ENCODE measurements at places on chromosomes 1 and 21.

- DNase-seq = no peak
Measured at GRCh38 chr1:31639543-31639942, 5.1 kb downstream of the PEF1 start.

GRCh38 chr1:158649052-158649451 lies 37.5 kb downstream of the SPTA1 start:
- no peak for DNase-seq

- DNase-seq = no peak
Measured at GRCh38 chr1:38285807-38286530, 239.4 kb upstream of the POU3F1 start.

DNA sequence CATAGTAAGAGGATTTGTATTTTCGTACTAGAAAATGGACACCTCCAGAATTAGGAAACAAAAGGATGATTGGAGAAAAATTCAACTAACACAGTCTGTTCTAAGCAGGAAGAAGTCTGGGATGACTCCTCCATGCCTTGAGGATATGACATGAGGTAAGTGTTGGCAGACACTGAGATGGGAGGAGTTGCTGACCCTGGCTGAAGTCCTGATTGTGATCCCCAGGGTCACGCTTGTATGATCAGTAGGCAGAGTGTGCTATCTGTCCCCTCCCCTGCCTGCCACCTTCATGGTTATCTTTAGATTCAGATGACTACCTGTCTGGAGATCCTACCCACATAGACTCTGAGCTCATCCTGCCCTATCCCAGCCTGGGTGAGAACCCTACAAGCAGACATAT lies 249.1 kb downstream of the C1orf94 start:
- no peak for DNase-seq

DNA sequence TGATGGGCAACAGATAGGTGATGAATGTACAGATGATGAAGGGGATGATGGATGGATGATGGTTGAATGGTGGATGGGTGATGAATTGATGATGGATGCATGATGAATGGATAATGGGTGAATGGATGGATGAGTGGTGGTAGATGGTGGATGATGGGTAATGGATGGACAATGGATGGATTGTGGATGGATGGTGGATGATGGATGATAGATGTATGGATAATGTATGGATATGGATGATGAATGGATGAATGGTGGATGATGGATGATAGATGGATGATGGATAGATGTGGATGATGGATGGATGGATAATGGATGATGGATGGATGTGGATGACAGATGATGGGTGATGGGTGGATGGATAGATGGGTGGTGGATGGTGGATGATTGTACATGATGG lies 35.7 kb downstream of the WNT3A start:
- no peak for DNase-seq

DNA sequence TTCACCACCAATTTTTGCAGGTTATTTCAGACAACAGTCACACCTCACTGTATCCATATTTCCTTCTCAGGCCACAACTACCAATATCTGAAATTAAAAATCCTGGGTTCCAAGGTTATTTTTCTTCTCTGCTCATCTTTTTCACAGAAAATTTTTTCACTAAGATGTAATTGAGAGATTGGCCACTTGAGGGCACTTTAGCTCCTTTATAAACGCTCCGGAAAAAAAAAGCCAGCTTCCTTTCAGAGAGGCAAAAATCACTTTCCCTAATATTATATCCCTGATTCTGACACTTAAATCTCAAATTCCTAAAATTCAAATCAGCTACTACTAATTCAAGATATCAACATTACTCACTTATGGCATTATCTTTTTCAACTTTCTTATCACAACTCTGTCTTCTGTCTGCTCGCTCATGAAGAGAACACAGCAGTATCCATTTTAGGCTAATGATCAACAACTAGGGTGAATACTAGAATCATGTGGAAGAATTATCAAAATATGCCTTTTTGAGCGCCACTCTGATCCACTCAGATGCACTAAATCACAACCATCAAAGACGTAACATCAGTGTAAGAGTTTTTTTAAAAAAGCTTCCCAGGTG lies 101.4 kb upstream of the RGS1 start:
- no peak for DNase-seq

DNA sequence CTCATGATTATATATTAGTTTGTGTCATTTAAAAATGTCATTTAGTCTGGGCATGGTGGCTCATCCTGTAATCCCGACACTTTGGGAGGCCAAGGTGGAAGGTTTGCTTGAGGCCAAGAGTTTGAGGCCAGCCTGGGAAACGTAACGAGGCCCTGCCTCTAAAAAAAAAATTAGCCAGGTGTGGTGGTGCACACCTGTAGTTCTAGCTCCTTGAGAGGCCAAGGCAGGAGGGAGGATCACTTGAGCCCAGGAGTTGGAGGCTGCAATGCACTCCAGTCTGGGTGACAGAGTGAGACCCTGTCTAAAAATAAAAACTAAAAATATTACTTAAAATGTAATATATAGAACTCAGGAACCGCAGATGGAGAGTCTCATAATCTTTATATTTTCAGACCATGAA lies 34.6 kb downstream of the RUNX3 start:
- no peak for DNase-seq

GRCh38 chr1:33368431-33368830 lies 47.5 kb upstream of the A3GALT2 start:
- DNase-seq = no peak

GRCh38 chr1:80933346-80933745 lies 867.4 kb upstream of the ADGRL2 start:
- no peak for DNase-seq

GRCh38 chr1:156858959-156859522 lies at the start of gene INSRR:
TSS of gene INSRR (minus strand) at chr1:156859117. CDS start at chr1:156858621, 496 bp downstream.
- no peak for DNase-seq

DNA sequence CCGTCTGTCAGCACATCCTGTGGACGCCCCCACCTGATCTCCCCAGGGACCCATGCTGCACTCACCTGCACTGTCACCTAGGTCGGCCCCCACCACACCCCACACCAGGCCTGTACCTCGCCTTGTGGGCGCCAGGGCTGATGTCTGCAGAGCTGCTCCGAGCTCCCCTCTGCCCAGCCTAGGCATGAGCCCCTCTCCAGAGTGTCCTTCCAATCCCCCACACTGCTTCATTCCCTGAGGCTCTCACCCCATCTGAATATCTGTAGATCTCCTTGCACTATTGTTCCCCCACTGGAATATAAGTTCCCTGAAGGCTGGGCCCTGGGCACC lies 12.2 kb downstream of the UMODL1 start:
- DNase-seq = no peak

- no peak for DNase-seq
Measured at GRCh38 chr1:21573971-21574465, 64.8 kb downstream of the ALPL start.

DNA sequence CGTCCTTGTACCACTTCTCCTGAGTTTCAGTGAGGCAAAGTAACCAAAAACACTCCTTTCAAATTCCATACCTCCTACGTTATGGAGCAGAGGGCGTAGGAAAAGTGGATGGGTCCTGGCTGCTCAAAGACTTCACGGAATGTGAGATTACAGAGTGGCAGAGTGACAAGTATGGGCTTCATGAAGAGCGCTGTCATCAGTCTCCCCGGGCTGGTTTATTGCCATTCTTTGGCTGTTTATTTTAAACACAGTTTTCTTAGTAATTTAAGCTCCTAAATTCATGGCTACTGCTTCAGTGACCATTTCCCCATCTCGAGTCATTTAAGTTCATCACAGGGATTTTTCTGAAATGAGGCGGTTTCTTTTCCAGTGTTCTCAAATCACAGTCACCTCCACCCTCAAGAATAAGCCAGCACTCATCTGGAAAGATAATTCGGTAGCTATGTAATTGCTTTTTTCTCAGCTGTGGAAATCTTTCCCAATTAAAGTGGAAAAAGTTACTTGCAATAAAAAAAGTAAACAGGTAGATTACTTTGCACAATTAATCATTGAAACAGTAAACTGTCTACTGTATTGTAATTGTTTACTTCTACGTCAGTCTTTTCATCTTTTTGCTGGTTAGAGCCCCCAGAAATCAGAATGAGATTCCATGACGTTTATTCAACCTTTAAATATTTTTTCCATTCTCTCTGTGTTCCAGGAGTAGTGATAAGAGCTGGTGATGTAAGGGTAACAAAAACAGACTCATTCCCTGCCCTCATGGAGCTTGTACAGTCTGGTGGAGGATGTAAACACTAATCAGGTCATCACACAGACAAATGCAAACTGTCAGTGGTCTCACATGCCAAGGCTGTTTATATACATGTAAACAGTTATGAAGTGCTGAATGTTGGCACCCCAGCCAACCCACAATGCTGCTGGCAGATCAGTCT lies 3.0 kb upstream of the SMYD2 start:
- no peak for DNase-seq

DNA sequence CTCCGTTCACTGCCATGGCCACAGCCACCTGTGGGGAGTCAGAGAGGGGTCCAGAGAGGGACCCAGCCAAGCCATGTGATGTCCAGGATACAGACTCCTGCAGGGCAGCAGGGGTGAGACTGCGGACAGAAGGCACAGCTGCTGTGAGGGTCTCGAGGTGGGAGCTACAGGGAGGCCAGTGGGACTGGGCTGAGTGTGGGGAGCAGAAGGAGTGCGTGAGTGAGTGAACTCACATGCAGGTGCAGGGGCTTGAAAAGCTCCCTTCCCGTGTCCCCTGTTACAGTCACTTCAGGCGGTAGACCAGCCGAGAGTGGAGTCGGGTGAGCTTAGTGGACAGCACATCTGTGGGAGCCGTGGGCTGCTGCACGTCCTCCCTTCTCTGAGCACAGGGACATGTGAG lies 42.4 kb downstream of the S100B start:
- DNase-seq = no peak

DNA sequence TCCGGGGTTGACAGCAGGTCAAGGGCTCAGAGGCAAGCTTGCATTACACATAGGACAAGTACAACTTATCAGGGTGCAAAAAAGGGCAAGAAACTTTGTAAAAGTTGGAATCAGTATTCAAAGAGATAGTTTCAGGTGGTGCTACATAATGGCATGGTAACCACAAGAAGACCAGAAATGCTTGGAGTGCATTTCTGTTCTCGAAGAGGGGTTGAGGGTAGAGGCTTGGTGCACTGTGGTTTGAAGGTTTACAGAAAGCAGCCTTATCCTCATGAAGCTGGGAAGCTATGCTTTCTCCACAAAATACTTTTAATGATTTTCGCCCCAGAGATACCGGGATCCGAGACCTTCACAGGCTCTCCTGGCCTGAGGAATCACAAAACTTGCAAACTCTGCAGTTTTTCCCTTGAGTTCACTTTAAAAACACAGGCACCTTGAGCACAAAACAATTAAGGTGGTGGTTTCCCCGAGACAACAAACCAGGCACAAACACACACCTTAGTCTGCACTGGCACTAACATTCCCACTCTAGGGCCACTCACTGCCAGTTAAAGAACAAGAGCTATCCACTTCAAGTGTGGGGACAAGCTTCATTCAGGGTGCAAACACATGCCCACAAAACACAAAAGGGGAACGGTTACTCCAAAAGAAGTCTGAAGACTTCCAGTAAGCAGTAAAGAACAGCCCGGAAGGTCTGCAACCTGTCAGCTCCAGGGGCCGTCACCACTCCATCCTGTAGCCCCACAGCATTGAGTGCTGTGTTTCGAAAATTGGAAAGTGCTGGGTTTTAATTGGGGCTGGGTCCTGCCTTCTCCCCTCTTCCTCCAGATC lies 29.8 kb upstream of the NFIA start:
- no peak for DNase-seq

- no peak for DNase-seq
Measured at GRCh38 chr1:51666478-51666877, 49.6 kb downstream of the OSBPL9 start.

- DNase-seq = no peak
Measured at GRCh38 chr1:19597496-19598309, 46.4 kb upstream of the NBL1 start.

GRCh38 chr1:62849031-62849430 lies 65.1 kb downstream of the ATG4C start:
- DNase-seq = no peak

GRCh38 chr1:182786223-182786994 lies 3.2 kb upstream of the NPL start:
- no peak for DNase-seq

GRCh38 chr1:46489638-46490405 lies at the start of gene DMBX1:
TSS of gene DMBX1 (plus strand) at chr1:46489836. CDS start at chr1:46507011, 17,175 bp downstream.
- no peak for DNase-seq

DNA sequence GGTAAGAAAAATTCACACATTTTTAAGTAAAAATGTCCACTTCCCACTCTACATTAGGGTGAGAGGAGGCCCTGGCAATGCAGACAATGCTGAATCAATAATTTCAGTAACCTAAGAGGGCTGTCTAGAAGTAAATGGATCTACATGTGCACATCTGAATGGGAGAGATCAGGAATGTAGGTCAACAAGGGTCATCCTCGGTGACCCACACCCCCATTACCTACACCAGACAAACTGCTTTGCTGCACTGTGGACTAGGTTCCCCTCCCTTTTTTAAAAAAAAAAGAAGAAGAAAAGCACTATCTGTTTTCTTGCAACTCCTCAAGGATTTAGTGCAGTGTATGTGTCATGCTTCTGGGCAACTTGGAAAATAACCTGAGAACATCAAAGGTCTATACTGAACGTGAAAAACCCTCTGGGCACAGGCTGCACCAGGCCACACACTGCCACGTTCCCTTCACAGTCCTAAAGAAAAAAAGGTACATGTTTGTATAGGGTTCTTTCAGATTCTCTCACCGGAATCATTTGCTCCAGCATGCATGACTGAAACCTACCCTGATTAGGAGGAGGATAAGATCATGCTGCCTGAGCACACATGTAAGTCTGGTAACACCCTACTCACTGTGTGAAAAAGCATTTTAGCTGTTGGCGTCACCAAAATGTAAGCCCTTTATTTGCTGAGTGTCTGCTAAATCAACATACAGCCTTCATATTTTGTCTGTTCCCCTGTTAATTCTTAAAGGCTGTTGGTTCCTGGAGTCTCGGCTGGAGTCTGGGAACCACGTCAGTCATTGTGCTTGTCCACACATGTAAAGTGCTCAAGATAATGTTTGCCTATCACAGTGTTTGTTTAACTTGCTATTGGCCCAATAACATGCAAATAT lies 341.0 kb downstream of the SMYD3 start:
- DNase-seq = no peak

- peak; percentile 58 for DNase-seq
Measured at GRCh38 chr1:153532769-153533599, 2.8 kb downstream of the S100A6 start.

DNA sequence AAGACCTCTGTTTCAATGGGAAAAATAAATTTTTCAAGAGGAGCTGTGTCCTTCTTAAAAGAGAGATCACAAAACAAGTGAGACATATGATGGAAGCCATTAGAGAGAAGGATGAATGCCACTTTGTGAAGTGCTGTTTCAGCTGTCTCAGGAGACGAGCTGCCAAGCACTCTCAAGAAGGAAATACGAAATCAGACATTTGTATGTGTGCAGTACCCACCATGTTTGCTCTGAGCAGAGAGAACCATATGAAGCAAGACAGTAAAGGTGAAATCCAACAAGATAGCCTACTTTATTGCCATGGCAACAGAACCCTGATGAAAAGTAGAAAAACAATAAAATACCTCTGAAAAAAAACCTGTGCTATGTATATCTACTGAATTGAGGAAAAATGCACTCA lies 168.1 kb downstream of the AMY1C start:
- DNase-seq = no peak

GRCh38 chr21:18499761-18500376 lies 96.3 kb upstream of the TMPRSS15 start:
- peak; percentile 2 for DNase-seq
